ENCODE measurements at places on chromosomes 11 and 22.

GRCh38 chr22:24235315-24235714 is 9.6 kb downstream of the GGT5 start:
- DNase-seq, result no peak

DNA sequence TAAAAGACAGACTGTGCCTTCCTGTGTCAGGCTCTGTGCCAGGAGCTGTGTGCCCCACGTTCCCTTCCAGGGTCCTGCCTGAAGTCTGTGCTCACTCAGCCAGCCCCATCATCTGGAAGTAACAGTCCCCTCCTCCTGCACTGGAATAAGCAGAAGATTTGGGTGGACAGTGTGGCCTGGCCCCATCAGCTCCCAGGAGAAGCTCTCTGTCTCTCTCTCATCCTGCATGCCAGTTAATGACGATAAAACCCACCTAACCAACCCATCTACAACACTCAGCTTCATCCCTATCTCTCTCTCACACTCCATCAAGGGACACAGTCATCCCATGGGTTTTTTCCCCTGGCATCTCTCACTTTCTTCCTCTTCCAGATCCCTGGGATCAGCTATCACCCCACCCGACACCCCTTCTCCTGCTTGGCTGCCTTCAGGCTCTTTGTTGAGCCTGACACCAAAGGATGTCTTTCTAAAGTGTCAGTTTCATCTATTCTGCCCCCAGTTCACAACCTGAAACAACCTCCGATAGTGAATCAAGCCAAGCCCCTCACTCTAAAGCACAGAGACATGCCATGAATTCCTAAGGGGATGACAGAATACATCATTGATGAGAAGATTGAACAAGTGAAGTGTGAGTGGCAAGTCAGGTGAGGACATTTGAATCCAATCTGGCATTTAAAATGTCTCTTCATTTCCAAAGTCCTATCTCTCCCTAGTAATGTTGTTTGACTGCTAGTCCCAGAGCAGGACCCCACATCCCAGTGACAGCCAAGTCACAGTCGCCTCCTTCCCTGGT is 91.4 kb upstream of the TOP3B start:
- DNase-seq, result no peak

GRCh38 chr11:101476191-101476590 is 107.6 kb downstream of the TRPC6 start:
- no peak for DNase-seq

DNA sequence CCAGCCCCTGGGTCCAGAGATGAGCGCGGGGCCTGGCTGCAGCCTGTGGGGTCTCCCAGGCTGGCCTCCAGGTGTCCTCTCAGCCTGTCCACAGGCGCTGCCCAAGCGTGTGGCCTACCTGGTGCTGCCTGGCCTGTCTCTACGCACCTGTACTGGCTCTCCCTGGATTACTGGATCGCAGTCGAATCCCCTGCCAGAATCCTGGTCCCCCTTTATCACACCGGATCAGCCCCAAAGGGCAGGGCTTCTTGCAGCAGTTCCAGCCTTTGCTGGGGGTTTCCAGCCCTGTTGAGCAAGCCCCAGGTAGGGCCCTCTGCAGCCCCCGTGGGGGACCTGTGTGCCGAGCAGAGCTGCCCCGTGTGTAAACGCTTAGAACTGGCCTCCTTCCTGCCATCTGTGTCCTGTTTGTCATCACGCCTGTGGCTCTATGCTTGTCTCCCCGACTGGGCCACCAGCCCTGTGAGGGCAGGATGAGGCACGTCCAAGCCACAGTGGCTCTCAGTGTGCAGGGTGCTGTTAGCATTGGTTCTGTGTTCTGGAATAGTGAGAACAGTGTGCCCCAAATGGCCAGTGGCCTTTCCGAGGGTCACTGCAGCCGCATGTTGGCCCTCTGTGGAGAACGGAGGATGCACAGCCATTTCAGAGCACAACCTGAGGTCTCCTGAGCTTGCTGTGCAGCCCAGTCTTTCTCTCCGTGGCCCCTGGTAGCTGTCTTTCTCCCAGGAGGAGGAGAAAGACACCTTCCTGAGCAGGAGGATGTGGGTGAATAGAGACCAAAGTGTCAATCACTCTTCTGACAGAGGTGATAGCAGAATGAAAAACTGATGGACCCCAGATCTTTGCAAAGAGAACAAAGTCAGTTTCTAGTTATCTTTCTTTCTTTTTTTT is 13.9 kb upstream of the TXNRD2 start:
- DNase-seq, result no peak

DNA sequence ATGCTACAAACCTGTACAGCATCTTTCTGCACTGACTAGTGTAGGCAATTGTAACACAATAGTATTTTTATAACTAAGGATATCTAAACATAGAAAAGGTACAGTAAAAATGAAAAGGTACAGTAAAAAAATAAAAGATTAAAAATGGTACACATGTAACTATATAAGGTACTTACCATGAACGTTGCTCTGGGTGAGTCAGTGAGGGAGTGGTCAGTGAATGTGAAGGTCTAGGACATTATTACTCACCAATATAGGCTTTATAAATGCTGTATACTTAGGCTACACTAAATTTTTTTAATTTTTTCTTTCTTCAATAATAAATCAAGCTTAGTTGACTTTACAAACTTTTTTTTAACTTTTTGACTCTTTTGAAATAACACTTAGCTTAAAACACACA is 59.9 kb downstream of the EIF3M start:
- peak; percentile 28 for DNase-seq

DNA sequence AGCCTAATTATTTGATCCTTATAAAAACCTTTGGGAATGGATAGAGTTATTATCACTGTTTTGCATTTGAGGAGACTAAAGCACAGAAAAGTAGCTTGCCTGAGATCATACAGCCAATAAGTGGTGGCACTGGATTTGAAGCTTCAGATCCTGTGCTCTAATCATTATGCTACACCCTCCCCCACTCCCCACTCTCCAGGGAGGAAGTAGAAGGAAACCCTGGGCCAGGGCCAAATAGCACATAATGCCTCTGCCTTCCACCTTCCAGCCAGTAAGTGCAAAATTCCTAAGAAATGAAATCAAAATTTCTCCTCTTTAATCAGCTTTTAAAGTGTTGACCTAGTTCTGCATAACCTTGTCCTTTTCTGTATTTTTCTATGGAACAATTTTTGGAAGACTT is 61.6 kb downstream of the SIK2 start:
- DNase-seq, result no peak

- DNase-seq, result no peak
Measured at GRCh38 chr11:123185326-123185725, 9.7 kb downstream of the CLMP start.

DNA sequence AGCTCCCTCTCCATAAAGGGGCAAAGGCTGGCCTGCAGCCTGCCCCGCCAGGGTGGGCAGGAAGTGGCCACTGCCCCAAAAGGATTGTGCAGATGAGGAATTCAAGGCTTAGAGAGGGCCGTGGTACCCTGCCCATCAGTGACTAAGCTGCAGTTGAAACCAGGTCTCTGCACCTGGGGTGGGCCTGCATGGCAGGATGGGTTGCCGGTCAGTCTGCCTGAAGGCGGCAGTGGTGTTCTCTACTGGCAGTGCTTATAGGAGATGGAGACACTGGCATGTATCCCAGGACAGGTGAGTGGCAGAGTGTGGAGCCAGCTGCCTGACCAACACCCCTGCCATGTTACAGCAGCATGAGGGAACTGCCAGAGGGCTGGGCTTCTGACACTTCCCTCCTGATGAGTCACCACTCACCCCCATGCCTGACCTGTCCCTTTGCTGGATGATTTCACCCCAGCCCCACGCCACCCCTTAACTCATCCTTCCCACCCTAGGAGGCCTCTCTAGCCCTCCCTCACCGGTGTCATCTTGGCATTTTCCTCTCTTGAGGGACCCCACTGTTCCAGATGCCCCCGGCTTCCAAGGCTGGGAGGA is 70.2 kb upstream of the LMO1 start:
- peak; percentile 84 for DNase-seq

DNA sequence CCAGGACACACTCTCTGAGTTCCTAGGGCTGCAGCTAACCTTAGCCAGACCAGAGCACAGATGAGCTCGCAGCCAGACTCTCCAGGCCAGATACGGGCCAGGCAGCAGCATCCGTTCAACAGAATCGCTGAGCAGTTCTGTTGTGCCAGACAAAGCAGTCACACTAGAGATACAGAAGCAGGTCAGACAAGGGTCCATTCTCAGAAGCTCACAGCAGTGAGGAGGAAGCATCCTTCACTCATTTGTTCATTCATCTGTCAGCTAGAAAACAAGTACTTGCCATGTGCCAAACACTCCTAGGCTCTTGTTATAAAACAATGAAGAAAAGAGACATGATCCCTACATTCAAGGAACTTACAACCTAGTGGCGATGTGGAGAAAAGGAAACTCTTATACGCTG is 2.6 kb downstream of the LMO2 start:
- DNase-seq, result no peak

GRCh38 chr11:100759106-100759505 is 72.0 kb downstream of the ARHGAP42 start:
- no peak for DNase-seq

DNA sequence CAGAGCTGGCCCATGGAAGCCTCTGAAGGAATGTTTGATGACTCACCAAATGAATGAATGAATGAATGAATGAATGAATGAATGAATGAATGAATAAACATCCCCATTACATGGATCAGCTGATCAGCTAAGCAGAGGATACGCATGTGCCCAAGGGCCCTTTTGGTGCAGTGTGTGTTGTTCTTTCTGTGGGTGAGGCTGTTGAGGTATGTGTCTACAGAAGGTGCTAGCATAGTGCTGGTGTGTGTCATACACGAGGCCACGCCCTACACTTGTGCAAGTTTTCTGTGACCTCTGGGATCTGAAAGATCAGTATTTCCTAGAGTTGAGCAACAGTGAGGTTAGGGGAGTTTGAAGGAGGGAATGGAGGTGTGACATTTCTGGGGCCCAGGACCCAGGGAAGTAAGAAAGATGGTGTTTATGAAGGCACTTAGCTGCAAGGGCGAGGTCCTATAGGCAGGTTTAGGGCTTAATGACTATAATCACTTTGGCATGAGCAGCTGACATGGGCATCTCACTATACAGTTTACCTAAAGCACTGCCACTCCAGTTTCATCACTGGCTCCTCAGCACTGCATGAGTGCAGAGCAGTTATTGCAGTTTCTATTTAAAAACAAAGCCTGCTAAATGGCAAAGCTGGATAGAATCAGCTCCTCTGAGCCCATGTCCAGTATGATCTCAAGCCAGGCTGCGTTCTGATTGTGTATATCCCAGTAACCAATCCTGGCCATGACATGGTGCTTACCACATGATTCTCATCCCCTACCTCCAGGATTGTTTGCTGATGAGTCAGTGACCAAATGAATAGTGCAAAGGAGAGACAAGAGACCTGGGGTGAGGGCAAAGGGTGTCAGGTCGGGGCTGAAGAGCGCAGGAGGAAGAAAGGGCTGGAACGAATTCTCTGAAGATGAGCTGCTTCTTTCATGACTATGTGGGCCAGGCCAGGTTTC is 36.4 kb upstream of the E2F8 start:
- DNase-seq, result peak; percentile 87

GRCh38 chr22:42509548-42509947 is 10.0 kb downstream of the RRP7A start:
- no peak for DNase-seq

GRCh38 chr11:96464700-96465307 is 75.0 kb downstream of the JRKL start:
- peak; percentile 78 for DNase-seq

GRCh38 chr11:118612378-118612777 is 5.0 kb downstream of the PHLDB1 start:
- no peak for DNase-seq

GRCh38 chr11:22433094-22433455 is 94.9 kb downstream of the SLC17A6 start:
- no peak for DNase-seq

GRCh38 chr11:64249563-64250414 is 1.5 kb upstream of the PLCB3 start:
- no peak for DNase-seq

- no peak for DNase-seq
Measured at GRCh38 chr22:30627471-30627870, 8.1 kb upstream of the SLC35E4 start.

- DNase-seq, result no peak
Measured at GRCh38 chr22:20425566-20426258, 11.9 kb downstream of the SCARF2 start.

GRCh38 chr11:27913650-27914049 is 194.3 kb downstream of the KIF18A start:
- no peak for DNase-seq

DNA sequence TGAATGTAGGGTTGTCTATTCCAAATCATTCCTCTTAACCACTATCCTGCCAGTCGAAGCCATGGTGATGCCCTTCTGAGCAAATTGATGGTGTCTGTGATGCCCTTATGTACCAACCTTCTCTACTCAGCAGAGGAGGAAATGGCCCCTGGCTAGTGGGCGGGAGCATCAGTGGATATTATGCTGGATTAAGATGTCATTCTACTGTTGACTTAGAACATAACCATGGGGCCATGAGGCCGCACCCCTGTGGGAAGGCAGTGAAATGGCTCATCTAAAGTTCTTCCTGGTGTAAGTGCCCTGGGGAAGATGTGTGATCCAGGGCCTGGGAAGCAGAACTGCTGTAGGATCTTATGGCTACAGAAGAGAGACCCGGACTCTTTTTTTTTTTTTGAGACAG is 20.7 kb upstream of the P2RY2 start:
- DNase-seq, result no peak

GRCh38 chr22:34738661-34739400 is 327.1 kb upstream of the ISX start:
- DNase-seq, result no peak

GRCh38 chr22:25134028-25134427 is 65.6 kb upstream of the CRYBB3 start:
- DNase-seq, result peak; percentile 61

DNA sequence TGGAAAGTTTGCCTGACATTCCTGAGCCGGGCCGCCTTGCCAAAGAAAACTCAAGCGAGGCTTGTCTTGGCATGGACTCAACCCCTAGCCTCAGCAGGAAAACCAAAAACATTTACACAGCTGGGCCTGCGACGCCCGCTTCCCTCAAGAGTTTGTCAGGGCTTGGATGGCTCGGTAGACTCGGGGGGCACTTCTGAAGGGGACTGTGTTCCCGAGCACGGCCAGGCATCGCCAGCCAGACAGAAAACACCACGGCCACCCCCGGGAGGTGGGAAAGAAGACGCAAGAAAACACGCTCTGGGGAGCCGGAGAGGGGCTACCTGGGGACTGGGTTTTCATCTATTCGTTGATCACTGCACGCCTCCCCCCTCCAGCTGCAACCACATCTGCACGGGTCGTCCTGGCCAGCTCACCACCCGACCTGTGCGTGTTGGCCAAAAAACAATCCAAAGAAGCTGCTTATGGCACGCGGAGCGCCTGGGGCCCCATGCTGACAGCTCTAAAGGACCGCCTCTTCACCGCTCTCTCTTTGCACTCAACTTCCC is 380.7 kb downstream of the MN1 start:
- DNase-seq, result peak; percentile 41

DNA sequence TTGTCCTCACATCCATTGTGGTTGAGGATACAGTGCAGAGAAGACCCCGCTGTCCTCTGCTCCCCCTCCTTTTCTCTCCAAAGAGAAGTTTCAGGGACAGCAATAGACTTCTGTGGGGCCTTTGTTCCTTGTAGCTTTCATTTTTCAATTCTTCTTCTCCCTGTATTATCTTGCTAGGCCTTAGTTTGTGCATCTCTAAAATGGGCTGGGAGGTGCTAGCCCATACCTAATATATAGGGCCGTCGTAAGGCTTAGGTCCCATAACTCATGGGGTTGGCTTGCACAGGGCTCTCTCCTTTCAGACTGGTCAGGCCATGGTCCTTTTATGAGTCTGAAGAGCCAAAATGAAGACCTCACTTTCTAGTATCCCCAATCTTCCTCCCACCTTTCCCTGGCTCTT is 33.0 kb downstream of the ZBTB16 start:
- DNase-seq, result no peak

- no peak for DNase-seq
Measured at GRCh38 chr22:20550851-20551744, 43.7 kb downstream of the MED15 start.

- DNase-seq, result no peak
Measured at GRCh38 chr22:35631597-35631996, 14.5 kb upstream of the MB start.

All from RWPE1 (cell line).